ENCODE measurements at places on chromosomes 16 and 17.

- DNase-seq, result no peak
These were observed 190.9 kb downstream of the RAB11FIP4 start for GRCh38 chr17:31582151-31582907.

DNA sequence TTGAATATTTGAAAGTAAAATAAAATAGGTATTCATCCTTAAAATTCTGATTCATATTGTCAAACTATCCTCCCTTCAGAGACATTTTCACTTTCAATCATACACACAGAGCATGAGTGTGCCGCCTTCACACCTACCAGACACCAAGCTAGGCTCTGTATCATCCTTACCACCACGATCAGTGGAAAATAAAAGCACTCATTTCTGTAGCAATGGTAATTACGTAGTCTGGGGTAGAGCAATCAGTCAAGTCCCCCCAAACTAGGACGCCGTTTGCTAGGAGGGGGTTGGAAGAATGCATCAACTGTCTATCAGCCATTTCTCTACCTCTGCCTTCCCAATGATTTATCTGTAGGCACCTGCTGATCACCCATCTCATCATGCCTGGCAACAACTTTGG is 84.6 kb upstream of the GRIN2A start:
- DNase-seq, result no peak

- DNase-seq, result no peak
These were observed 93.5 kb downstream of the CDYL2 start for GRCh38 chr16:80710918-80711317.

GRCh38 chr16:67710607-67711006 is 8.5 kb downstream of the GFOD2 start:
- no peak for DNase-seq

GRCh38 chr17:72937707-72938106 is 154.8 kb downstream of the SLC39A11 start:
- no peak for DNase-seq

DNA sequence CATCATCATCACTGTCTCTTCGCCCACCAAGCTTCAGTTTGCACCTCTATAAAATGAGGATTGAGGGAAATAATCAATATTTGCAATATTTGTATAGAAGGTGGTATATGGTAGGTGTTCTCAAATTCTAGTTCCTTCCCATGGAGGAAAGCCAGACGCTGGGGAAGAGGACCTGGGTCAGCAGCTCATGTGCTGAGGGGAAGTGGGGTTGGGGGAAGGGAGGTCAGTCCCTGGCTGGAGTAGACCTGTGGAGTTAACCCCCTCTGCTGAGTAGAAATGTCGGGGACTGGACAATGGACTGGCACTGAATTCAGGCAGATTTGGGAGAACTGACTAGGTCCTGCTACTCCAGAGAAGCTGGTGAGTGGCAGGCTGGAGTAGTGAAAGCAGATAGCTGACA is 12.8 kb upstream of the ITGB3 start:
- DNase-seq, result no peak

GRCh38 chr16:49474741-49475140 is 101.1 kb downstream of the C16orf78 start:
- no peak for DNase-seq

DNA sequence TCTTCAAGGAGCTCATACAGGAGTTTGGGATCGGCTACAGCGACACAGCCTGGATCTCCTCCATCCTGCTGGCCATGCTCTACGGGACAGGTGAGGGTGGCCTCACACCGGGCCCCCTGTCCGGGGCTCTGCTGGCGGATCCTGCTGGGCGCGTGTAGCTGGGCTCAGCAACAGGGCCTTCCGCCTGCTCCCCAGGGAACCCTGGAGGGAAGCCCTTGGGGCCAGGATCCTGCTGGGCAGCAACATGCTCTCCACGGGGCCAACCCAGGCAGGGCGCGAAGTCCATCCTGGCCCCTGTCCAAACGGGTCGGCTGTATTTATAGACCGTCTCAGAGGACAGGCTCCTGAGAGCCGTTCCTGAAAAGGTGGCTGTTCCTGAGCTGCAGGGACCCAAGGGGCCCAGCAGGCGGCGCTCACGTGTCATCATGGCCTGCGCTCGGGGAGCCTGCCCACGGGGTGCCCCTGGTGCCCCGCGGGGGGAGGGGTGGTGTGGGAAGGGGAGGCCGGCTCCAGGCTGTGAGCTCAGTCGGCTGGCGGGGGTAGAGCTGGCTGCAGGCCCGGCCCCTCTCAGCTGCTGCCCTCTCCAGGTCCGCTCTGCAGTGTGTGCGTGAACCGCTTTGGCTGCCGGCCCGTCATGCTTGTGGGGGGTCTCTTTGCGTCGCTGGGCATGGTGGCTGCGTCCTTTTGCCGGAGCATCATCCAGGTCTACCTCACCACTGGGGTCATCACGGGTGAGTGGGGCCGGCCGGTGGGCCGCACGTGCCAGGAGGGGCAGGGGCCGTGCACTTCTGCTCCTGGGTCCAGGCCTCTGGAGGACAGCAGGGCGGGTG is 7.5 kb downstream of the SLC16A3 start:
- DNase-seq, result no peak

- DNase-seq, result no peak
These were observed 31.4 kb downstream of the LIG3 start for GRCh38 chr17:35011671-35012216.

DNA sequence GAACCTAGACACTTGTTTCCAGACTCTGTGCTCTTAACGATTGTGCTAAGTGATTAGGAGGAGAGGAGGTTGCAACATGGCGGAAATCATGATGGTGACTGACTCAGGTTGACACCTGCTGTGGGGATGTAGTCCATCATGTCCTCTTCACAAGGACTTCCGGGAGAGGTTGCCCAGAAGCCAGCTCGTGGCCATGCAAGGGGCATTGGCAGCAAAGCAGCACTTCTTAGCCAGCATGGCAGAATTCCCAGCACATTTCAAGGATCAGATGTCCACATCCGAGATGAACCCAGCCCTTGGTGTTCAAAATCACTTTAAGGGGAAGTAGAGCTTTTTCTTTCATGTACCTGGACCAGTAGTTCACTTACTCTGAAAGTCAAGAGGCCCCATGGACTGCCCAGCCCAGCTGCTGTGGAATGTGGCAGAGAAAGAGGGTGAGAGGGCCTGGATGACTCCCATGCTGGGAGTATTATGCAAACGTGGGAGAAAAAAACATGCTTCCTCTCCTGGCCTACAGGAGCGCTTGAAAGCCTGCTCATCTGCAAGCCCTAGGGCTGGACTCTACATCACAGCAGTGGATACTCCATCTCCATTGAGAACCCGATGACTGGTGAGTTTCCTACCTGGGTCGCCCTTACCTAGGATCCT is 65.5 kb downstream of the IRX6 start:
- no peak for DNase-seq

DNA sequence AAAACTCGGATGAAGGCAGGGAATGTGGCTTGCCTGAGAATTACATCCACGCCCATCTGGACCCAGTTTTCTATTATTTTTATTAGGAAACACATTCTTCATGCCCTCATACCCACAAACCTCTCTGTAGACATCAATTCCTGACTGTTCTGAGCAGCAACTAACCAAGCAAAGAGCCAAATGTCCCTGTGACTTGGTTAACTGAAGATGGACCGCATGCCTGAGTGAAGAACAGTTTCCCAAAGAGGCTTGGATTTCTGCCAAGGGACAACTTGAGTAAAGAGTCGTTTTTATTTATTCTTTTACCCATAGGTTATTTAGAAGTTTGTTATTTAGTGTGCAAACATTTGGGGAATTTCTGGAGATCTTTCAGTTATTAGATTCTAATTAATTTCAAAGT is 259.8 kb downstream of the GRIN2A start:
- no peak for DNase-seq

DNA sequence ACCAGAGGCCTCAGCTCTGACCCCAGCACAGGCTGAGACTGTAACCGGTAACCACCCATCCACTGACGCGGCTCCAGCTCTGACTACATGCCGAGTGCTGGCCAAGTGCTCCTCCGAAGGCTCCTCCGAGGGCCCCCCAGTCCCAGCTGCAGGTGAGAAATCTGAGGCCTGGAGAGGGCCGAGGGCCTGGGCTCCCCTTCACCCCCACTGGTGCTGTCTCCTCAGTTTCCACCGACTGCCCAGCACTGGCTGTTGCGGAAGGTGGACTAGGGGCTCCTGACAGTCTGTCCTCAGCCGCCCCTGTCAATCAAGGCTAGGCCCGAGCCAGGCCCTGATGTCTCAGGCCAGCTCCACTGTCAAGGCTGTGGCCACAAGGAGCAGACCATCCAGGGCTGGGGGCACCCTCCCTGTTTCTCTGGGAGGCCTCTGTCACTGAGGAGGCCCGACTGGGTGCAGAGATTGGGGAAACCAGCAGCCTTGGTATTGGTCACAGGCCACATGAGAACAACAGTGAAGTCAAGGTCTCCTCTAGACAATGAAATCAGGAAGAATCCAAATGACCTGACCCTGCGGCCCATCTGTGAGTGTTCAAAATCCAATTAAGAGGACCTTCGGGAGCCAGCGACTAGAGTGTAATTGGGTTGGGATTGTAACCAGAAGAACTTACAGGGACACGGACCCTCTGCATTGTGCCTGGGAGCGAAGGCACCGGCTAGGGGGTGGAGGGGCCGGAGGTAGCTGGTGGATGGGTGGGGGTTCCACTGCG is 5.1 kb downstream of the TMEM235 start:
- DNase-seq, result no peak

DNA sequence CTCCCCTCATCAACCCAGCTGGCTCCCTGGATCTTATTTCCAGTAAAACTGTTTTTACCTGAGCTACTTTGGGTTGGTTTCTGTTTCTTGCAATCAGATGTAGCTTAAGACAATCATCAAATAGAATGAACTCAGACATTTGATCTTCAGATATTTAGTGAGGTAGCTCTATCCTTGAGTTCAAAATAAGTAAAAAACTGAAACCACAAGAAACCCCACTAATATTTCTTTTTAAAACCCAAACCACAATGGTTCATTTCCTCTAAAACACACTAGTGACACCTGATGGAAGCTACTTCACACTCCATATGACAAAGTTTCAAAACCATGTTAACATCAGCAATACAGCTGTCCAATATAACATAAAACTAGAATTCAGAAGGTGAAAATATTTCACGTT is 37.8 kb downstream of the CACNG1 start:
- no peak for DNase-seq

- no peak for DNase-seq
These were observed 39.1 kb upstream of the PABPN1L start for GRCh38 chr16:88905563-88905962.

GRCh38 chr17:39704821-39705551 is 5.1 kb downstream of the ERBB2 start:
- no peak for DNase-seq

DNA sequence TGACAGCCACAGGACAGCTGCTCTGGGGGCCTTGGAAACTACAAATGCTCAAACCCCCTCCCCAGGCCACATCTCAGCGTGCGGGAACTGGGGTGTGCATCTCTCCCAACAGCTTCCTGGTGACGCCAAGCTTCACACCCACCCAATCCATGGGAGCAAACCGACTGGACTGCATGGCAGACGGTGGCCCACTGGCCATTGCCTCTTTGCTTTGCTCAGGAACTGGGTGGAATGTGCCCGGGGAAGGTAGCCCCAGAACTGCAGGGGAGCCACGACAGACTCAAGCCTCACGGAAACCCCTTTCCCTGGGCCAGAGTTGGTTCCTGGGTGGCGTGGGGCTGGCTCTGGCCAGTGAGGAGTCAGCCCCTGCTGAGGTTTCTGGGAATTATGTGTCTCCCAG is 5.2 kb upstream of the C16orf95 start:
- no peak for DNase-seq

- DNase-seq, result no peak
These were observed 56.1 kb upstream of the TOX3 start for GRCh38 chr16:52603015-52603414.

DNA sequence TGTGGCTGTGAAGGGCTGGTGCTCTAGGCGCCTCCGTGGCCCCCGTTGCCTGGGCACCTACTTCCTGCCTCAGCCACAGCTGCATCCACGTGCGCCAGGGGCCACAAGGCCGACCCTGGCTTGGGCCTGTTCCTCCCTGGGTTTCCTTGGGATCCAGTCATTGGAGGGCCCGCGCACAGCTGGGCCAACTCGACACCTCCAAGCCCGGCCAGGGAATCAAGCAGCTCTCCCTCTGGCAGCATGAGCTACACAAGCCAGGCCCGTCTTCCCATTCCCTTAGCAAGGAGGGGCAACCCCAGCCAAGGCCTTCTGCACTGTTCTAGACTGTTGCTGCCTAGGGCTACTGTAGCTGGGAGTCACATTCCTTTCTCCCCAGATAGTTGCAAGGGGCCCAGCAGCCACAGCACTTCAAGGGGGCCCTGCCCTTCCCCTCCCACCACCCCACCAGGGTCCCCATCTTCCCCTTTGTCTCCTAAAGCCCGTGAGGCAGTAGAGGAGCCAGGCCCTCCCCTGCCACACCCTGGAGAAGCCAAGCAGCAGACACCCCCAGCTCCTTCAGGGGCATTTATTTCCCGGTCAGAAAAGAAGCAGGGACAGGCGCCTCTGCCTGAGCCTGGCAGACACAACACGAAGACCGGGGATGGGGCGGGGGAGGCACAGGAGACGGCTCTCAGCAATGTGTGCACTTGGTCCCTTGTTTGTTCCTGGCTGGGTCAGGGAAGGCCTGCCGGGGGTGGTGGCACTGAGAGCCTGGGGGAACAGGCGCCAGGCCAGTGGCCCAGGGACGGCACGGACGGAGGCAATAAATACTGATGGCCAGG is 3.8 kb downstream of the ARHGDIA start:
- no peak for DNase-seq

- DNase-seq, result no peak
These were observed 1.1 kb upstream of the HNF1B start for GRCh38 chr17:37745801-37746426.

DNA sequence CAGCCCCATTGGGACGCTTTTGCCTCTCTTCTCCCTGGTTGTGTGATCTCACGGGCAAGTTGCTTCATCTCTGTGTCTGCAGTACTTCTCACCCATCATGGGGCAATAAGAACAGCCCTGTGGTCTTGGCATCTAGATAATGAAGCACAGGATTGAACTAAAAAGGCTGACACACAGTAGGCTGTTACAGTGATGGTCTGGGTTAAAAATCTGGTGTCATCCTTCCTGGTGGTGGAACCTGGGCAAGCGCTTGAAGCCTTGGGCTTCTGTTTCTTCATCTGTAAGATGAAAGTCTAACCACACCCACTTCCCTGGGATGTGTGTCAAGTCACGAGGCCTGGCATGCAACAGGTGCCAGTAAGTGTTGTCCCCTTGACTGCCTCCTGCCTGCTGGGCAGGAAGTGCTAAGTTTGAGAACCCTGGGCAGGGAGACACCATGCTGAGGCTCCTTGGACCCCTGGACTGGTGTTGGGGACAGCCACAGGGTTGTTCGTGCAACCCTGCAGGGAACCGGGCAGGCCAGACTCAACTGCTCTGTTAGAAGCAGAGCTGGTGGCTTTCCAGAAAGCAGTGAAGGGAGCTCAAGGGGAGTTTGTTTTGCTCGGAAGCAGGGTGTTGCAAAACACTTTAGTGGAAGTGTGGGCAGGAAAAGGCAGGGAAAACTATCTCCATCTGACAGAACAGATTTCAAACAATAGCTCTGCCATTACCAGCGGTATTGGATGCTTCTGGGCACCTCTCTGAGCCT is 5.9 kb upstream of the MAP2K3 start:
- no peak for DNase-seq

- no peak for DNase-seq
These were observed 4.4 kb downstream of the NKD1 start for GRCh38 chr16:50552476-50553101.

All from stimulated activated CD8-positive, alpha-beta memory T cell treated with anti-CD3 and anti-CD28 coated beads, Interleukin-15, amount 100 ng/mL, for 24 hours (primary cell).